ENCODE measurements at places on chromosomes 3 and 15.

- DNase-seq, result peak; percentile 3
Observed at GRCh38 chr15:53962646-53963561, 15.3 kb upstream of the UNC13C start.

DNA sequence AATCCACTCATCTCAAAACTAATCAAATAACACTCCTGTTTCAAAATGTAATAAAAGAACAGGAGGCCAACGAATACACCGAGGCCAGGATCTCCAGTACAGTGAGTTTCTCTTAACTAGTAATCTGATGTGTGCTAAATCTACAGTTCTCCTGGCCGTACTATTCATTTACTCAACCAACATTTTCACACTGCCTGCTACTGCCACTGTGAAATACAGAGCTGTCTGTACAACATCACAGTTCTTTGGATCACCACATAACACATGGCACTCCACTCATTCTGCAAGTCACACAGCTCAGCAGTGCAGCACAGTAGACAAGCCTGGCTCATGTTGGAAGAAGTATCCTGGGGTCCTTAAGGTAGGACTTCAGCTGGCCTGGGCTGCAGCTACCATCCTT is 21.9 kb downstream of the RIOX2 start:
- no peak for DNase-seq

DNA sequence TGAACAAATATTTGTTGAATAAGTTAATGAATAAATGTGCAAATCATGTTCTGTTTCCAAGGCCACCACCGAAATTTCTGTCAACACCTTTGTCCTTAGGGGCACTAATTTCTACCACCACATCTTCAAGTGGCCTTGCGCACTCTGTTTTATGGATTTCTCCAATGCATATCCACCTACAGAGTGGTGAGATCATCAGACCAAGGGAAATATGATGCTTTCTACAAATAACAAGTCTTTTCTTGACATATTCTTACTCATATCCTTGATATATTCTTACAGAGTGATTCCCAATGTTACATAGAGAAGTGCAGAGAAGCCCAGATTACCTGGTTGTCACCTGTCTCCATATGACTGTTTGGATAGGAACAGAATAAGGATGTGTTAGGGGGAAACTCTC is 36.1 kb upstream of the TMCO5A start:
- no peak for DNase-seq

- no peak for DNase-seq
Observed at GRCh38 chr15:58932710-58933280, 684 bp downstream of the SLTM start.

DNA sequence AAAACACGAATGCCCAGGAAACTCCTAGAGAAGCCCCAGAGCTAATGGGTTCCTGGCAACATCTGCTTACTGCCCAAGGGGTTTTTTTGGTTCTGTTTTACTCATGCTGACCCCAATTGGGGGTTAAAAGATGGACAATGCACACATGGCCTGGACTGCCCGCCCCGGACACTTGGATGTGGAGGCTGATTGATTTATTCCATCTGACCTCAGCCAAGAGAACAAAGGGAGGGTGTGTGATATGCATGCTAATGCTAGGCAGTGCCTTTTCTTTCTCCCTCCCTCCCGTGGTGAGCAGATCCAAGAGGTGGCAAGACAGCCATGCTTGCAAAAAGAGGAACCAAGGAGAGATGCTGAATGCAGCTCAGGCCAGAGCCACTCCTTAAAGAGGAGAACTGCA is 3.3 kb upstream of the LRTM1 start:
- DNase-seq, result no peak

- no peak for DNase-seq
Observed at GRCh38 chr15:73894133-73894814, 20.9 kb downstream of the TBC1D21 start.

DNA sequence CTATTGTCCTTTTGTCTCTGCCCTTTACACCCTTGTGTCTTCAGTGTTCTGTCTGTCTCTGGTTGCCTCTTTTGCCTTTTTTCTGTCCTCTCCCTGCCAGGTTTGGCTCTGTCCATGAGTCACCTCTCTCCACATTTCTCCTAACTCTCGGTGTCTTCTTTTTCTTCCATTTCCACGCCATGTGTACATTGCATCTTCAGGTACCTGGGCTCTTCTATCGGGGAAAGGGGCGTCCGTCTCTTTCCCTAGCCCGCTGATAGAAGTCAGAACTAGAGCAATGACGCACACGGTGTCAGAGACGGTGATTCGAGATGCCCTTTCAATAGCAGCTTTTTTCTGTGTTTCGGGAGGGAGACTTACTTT is 641 bp downstream of the OPA1 start:
- peak; percentile 44 for DNase-seq

DNA sequence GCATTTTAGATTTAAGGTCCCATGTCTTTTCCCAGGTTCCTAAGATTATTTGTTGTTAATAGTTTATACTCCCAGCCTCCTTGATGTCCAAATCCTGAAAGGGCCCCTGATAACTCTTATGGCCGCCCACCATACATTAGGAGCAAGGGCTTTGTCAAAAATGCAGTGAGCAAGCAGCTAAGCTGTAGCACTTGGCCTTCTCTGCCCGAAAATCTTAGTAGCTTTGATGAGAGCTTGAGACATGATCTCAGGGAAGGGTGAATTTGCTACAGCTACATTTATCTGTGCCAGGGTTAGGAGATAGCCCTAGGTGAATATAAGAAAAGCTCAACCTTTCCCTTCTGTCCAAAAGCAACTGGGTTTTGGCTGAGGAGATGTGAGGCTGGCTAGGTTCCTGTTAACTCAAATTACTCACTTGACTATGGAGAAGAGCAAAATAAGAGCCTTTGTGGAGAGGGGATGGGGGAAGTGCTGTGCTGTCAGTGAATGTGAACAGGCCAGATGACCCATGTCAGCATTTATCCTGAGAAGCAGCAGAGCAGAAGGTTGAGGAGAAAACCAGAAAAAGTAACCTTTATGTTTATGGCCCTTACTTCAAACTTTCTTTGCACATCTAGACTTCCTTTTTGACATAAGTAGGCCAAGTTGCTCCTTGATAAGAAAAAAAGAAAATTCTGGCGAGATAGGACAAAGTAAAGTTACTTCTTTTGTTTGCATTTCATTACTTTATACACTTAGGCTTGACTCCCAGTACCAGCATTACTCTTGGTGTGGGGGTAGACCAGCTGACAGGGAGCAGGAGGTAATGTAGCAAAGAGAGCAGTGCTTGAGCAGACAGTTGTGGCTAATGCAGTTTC is 21.1 kb downstream of the MAPK6 start:
- DNase-seq, result no peak

- no peak for DNase-seq
Observed at GRCh38 chr3:33119891-33120290, 6.1 kb downstream of the CRTAP start.

GRCh38 chr15:56047354-56047753 is 53.9 kb upstream of the NEDD4 start:
- DNase-seq, result no peak

GRCh38 chr15:85361323-85361722 is 19.1 kb upstream of the AKAP13 start:
- no peak for DNase-seq

DNA sequence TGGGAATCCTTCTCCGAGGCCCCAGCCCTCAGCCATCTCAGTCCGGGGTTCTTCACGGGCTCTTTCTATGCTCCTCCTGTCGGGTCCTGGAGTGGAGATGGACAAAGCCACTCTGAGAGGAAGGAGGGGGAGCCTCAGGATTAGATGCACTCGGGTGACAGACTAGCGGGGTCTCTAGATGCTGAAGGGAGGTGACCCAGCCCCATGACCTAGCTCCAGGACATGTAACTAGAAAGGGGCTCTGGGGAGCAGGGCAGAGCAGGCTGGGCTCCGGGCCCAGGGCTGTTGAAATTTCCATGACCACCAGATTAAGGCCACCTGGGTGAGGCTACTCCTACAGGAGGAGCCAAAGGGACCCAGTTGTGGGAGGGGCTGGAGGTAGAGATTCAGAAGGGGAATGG is 14.8 kb upstream of the SKIC8 start:
- DNase-seq, result no peak

- no peak for DNase-seq
Observed at GRCh38 chr3:109985943-109986555, 648.7 kb upstream of the DPPA4 start.

GRCh38 chr3:118472586-118472985 is 562.1 kb downstream of the IGSF11 start:
- no peak for DNase-seq

DNA sequence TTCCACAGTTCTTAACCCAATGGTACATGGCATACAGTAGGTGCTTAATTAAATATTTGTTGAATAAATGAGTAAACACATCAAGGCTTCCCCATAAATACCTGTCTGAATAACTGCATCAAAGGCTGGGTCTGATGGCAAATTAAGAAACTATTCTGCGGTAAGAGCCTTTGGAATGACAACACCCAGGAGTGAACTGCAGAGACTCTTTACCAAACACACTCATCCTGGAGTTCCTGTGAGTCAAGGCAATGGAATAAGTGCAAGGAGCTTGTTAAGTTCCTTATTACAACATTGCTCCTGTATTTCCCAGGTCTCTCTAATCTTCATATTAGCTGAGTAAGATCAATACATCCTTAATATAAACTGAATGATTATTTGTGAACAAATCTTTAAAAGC is 119.9 kb upstream of the STT3B start:
- DNase-seq, result no peak

- DNase-seq, result no peak
Observed at GRCh38 chr3:59990915-59991314, 941.1 kb upstream of the CFAP20DC start.

DNA sequence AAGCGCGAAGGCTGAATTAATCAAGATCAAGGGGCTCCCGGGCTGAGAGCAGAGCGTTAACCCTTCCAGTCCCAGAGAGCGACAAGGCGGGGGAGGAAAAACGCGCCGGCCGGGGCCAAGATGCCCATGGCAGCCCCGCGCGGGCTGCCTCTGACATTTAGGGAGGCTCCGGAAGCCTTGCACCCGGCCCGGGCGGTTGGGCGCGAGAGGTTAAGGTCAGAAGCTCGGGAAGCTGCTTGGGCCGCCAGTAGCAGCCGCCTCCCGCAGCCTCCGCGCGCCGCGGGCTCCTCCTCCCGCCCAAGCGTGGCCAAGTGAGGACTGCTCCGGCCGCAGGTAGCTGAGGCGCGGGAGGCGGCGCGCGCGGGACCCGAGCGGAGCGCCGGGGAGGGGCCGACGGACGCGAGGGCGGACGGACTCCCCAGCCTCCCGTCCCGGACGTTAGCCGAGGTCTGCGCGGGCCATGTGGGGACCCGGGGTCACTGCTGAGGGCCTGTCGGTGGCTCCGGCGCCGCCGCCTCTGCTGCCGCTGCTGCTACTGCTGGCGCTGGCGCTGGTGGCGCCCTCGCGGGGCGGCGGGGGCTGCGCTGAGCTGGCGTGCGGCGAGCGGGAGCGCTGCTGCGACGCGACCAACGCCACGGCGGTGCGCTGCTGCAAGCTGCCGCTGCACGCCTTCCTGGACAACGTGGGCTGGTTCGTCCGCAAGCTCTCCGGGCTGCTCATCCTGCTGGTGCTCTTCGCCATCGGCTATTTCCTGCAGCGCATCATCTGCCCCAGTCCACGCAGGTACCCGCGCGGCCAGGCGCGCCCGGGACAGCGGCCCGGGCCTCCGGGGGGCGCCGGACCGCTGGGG is at the start of gene C3orf80:
C3orf80 (plus strand) TSS at position 247 of the 850 bp plus-strand sequence; CDS start at position 461, 214 bp downstream.
- DNase-seq, result no peak

GRCh38 chr3:89405593-89405992 is 298.2 kb downstream of the EPHA3 start:
- DNase-seq, result no peak

- peak; percentile 24 for DNase-seq
Observed at GRCh38 chr3:171566803-171567422, 106.7 kb upstream of the TNIK start.

GRCh38 chr3:144966560-144966959 is 994.9 kb downstream of the DIPK2A start:
- DNase-seq, result no peak

DNA sequence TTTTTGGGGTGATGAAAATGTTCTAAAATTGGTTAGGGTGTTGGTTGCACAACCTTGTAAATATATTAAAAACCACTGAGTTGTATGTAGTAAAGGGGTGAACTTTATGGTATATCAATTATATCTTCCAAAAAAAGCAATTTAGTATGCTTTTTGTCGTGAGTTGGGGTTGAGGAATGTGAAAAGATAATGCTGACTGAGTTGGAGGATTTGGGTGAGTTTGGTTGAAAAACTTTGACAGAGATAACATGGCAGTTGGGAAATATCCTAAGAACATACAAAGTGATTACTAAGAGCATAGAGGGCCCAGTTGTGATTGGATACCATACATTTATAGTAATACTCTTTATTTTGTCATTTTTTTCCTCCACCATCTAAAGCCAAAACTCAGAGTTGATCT is 33.6 kb downstream of the HMG20A start:
- DNase-seq, result no peak

- DNase-seq, result no peak
Observed at GRCh38 chr15:31446546-31446945, 119.9 kb downstream of the KLF13 start.

GRCh38 chr3:17747174-17747889 is 4.9 kb upstream of the TBC1D5 start:
- no peak for DNase-seq

GRCh38 chr3:20574746-20575145 is 388.7 kb upstream of the SGO1 start:
- no peak for DNase-seq

DNA sequence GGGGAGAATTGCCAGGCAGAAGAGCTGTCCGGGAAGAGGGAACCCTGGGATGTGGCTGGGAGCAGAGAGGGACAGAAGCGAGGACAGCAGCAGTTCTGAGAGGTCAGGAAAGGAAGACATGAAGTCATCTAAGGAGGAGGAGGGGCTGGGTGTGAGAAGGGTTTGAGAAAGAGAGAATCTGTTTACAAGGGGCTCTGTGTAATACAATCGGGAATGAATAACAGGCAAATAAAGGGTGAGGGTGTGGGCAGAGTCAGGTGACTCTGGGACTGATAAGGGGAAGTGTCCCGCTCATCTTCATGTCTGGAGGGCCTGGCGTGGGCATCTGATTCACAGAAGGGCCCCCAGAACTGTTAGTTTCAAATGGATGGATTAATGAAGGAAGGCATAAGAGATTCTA is 191.3 kb downstream of the XXYLT1 start:
- DNase-seq, result no peak

- DNase-seq, result no peak
Observed at GRCh38 chr3:46948830-46949671, 27.5 kb downstream of the CCDC12 start.

GRCh38 chr3:53890726-53891475 is 758 bp downstream of the SELENOK start:
- DNase-seq, result peak; percentile 41

DNA sequence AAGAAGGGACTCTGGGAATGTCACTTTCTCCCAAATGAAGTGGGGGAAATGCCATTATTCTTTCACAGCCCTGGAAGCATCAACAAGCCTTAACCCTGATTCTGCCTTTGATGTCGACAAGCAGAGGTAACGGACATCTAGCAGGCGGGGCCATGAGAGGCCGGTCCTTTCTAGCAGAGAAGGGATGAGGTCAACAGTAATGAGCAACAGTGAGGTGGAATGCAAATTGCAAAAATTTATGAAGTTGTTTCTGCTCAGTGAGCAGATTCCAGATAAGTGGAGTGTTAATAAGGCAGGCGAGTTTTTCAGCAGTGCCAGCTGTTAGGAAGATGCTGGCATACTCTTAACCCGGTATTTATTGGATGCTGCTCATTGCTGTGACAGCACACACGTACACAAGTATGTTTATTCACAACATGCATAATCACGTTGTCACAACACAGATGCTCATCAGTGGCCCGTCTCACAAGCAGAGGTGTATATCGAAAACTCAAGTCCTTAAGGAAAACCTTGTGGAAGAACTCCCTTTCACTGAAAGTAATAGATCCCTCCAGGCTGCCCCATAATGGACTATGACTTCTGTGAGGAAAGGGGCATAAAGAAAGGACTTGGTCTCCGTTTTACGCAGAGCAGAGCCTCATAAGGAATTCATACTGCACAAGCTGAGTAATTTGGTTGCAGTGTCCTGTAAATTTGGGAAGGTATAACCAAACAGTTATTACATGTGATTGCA is 329.0 kb downstream of the IGSF11 start:
- DNase-seq, result no peak
